Aortic smooth muscle cell (primary cell): ENCODE measurements at places on chromosomes 3 and 15. TPM values are rescaled to one million over a fixed set of nuclear protein-coding genes. Genes with fewer than 3 reads are reported as not detected.

The RUVBL1 gene
- 59.7 and 82.2 TPM in 2 replicates for total RNA-seq

The CFAP91 gene
- 0.68 and 0.79 TPM in 2 replicates for total RNA-seq

The CPB1 gene
- not detected in 2 replicates for total RNA-seq

The ISL2 gene
- total RNA-seq = 0.12 and 0.26 TPM in 2 replicates

The GOLGA8N gene
- total RNA-seq = 3.0 and 10.3 TPM in 2 replicates

The SLC2A2 gene
- total RNA-seq = not detected in 2 replicates

The EPHB1 gene
- total RNA-seq = 1.2 and 1.5 TPM in 2 replicates

The NRG4 gene
- total RNA-seq = not detected in 2 replicates

The RPP14 gene
- 12.4 and 12.7 TPM in 2 replicates for total RNA-seq
